ENCODE measurements at places on chromosomes 2 and 18. TPM values are rescaled to one million over a fixed set of nuclear protein-coding genes. Genes with fewer than 3 reads are reported as not detected.

Gene FHOD3
- total RNA-seq, result not detected

DNA sequence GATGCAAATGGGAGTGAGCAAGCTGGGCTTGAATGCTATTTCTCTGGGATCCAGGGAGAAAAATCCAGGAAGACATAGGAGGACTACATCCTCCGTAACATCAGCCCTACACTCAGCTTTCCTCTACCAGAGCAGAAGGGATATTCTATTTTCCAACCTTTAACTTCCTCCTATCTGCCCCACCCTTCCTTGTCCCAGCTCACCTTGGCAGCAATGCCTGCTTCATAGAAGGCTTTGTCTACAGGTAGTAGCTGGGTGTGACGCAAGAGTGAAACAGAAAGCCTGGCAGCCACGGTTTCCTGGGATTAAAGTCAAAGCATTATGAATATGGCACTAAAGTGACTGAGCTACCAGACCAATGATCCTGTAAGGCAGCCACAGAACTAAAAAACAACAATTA is 3.9 kb downstream of the KRTCAP3 start:
- H3K4me1 ChIP-seq, result peaks cover 4% of the 10 kb centered on the region
- H3K27ac ChIP-seq, result no peak overlapping the region
- H3K4me3 ChIP-seq, result no peak overlapping the region
- H3K36me3 ChIP-seq, result peaks cover 24% of the 10 kb centered on the region

GRCh38 chr2:26975656-26976055 is 5.2 kb downstream of the MAPRE3 start:
- H3K36me3 ChIP-seq, result no peaks in the 10 kb centered on the region
- ATAC-seq, result no peak
- H3K4me1 ChIP-seq, result peaks cover 5% of the 10 kb centered on the region
- no peak overlapping the region for H3K27ac ChIP-seq
- H3K4me3 ChIP-seq, result no peak overlapping the region

Gene TDRD15
- total RNA-seq, result not detected

- no peak overlapping the region for H3K4me3 ChIP-seq
- no peak for ATAC-seq
- H3K27ac ChIP-seq, result peak overlapping the region; percentile 6
- peaks cover 17% of the 10 kb centered on the region for H3K36me3 ChIP-seq
- peaks cover 5% of the 10 kb centered on the region for H3K4me1 ChIP-seq
- no peaks in the 10 kb centered on the region for H3K27me3 ChIP-seq
Measured at GRCh38 chr2:240570531-240571313, 2.4 kb downstream of the RNPEPL1 start.

Gene FRZB
- not detected for total RNA-seq

DNA sequence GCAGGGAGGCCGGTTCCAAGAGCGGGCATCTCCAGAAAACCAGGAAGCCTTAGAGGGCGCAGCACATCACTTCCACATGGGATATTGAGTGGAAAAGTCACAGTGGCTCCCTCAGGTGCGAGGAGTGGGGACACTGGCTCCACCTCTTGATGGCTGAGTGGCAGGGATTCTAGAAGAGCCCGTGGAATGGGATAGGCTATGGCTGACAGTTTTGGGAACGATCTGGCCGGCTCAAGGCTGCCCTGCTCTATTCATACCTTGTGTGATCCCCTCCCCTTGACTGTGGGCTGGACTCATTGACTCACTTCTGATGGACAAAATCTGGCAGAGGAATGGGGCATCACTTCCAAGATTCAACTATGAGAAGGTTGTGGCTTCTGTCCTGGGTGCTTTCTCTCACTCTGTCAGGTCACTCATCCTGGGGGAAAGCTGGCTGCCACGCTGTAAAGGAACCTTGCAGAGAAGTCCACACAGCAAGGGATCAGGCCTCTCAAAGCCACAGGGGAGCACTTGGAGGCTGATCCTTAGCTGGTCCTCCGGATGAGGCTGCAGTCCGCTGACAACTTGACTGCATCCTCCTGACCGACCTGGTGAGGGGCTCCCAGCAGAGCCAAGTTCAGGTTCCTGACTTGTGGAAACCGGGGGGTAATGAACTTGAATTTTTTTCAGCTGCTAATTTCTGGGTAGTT is 46.7 kb upstream of the HS6ST1 start:
- no peak for ATAC-seq
- H3K36me3 ChIP-seq, result no peaks in the 10 kb centered on the region
- H3K4me1 ChIP-seq, result no peaks in the 10 kb centered on the region
- no peaks in the 10 kb centered on the region for H3K27me3 ChIP-seq

DNA sequence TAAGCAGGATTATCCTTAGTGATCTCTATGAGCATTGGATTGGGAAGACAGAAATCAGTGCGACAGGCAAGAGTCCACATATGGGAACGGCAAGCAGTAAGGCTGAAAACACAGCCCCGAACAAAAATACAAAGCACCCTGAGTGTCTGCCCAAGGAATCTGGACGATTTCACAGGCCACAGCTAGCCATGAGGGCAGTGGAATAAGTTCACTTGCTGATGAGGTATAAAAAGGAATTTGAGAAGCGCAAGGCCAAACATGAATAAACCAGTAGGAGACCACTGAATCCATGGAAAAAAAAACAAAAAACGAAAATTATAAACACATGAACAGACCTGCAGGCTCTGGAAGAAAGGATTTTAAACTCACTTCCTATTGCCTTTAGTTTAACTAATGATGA is 24.3 kb downstream of the WDSUB1 start:
- ATAC-seq, result no peak
- H3K4me3 ChIP-seq, result no peak overlapping the region
- peaks cover 11% of the 10 kb centered on the region for H3K36me3 ChIP-seq
- peaks cover 5% of the 10 kb centered on the region for H3K4me1 ChIP-seq
- no peak overlapping the region for H3K27ac ChIP-seq

Gene MAP3K19
- 0.13 TPM for total RNA-seq

Gene FAM110C
- 2.2 TPM for total RNA-seq

Gene CERKL
- total RNA-seq, result not detected

Gene SLC9A2
- total RNA-seq, result not detected

DNA sequence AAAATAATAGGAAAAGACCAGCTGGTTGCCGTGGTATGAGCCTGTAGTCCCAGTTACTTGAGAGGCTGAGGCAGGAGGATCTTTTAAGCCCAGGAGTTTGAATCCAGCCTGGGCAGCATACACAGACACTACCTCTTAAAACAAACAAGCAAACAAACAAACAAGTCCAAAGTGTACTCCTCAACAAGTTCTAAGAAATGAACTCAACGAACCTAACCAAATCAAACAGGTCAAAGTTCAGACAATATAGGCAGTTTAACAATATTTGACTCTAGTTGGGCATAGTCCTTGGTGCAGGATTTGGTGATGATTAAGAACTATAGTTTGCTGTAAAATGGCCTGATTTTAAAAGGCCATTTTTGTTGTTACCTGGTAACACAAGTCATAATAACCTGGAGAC is 41.9 kb upstream of the RHOB start:
- no peak overlapping the region for H3K27ac ChIP-seq
- H3K4me3 ChIP-seq, result no peak overlapping the region
- no peaks in the 10 kb centered on the region for H3K36me3 ChIP-seq
- ATAC-seq, result no peak

Gene FSIP2
- total RNA-seq, result 0.32 TPM

All from activated T-helper 17 cell treated with anti-CD3 and anti-CD28 coated beads, Interleukin-2, amount 50 U/mL, for 72 hours (primary cell).